ENCODE measurements at places on chromosomes 3 and 15. TPM values are rescaled to one million over a fixed set of nuclear protein-coding genes. Genes with fewer than 3 reads are reported as not detected.

The RABL3 gene
- total RNA-seq = 17.3 TPM

The SENP8 gene
- total RNA-seq = 4.7 TPM

The CATSPER2 gene
- total RNA-seq = 0.51 TPM

The STARD5 gene
- 4.2 TPM for total RNA-seq

All from tongue (tissue), 3 donors.